ENCODE measurements at places on chromosomes 16 and 17. TPM values are rescaled to one million over a fixed set of nuclear protein-coding genes. Genes with fewer than 3 reads are reported as not detected.

DNA sequence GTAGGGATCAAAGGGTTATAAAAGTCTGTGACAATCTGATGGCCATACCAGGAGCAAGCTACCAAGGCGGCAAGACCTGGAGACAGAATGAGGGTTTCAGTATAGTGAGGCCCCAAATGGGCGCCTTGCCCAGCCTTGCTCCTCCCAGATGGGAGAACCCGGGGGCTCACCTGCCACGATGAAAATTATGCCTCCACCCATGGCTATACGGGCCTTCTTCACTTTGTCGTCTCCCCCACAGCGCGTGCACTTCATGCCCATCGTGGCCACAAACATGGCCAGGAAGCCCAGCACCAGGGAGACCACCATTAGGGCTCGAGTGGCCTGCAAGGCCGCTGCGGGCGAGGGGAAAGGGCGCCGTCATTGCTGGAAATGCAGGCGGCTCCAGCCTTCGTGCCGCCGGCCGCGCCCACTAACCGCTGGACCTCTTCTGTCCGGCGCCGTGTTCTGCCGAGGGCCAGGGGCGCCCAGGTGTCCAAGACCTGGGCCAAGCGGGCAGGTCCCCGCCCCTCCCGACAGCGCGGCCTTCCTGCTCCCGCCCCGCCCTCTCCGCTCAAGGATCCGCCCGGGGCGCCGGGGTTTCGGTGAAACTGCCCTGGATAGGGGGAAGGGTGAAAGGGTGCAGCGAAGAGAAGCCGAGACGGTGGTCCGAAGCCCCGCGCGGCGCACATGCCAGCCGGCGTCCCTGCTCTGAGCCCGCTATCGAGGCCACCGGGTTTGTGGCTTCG, 1.5 kb downstream of the CLDN7 start:
- no peak for DNase-seq

DNA sequence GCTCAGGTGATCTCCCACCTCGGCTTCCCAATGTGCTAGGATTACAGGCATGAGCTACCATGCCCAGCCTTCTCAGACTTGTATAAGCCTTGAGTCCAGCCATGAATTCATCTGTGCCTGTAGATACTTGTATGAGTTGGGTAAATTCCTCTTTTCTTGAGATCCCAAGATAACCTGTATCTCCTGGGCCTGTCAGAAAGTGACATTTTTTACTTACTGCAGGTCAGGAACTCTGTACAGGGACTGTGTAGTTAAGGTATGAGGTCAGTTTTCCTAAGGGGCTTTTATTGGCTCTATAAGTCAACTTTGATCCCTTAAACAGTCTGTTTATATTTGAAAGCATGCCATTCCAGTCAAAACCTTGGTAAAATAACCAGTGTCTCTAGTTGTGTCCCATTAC, 106.3 kb upstream of the HAS3 start:
- no peak for DNase-seq

GRCh38 chr17:83190601-83191387, 111.4 kb downstream of the METRNL start:
- DNase-seq, result no peak

DNA sequence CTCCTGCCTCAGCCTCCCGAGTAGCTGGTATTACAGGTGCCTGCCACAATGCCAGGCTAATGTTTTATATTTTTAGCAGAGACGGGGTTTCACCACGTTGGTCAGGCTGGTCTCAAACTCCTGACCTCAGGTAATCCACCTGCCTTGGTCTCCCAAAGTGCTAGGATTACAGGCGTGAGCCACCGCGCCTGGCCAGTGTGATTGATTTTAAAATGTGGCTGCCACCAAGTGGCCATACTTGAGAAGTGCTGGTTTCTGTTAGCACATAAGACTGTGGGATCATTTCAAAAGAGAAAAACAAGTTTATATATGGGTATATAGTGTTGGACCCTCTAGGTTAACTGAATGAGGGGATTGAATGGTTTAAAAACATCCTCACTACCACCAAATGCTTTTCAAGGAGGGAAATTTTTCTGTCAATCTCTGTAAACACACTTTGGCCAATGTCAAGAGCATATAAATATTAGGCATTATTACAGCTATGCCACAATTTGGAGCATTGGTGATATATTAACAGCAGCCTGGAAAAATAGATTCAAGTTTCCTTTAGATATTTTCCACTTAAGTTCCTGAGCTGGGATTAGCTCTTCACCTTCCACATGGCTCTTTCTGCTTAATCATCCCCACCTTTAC, 13.5 kb upstream of the DHRS13 start:
- DNase-seq, result no peak

DNA sequence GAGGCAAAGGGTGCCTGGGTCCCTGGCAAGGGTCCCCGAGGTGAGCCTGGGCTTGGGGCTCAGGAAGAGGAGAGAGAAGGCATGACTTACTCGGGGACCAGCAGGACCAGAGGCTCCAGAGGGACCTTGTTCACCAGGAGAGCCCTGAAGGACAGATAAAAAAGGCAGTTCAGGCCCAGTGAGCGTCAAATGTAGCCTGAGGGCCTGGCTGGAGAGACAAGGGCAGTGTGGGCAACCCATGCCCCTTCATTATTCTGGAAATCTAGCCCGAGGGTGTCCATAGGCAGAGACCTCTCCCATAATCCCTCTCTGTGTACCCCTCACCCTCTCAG, 14.1 kb downstream of the COL1A1 start:
- no peak for DNase-seq

- DNase-seq, result no peak
These were observed 219.7 kb downstream of the TMEM114 start for GRCh38 chr16:8370374-8371270.

DNA sequence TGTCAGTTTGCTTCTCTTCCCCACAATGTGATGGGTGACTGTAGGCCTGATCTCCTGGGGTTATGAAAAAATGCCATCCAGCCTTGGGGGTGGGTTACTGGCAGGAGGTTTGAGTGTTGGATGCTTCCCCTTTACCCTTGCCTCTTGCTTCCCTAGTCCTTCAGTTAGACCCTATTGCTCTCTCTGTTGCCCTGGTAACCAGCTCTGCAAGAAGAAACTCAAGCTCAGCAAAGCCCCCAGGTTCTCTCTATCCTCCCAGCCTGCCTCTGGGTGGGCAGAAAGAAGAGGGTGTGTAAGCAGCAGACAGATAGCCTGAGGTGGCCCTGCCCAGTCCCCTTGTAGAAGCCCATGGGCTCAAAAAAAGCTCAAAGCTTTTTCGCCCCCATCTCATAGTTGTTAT, 2.8 kb upstream of the RAPGEFL1 start:
- no peak for DNase-seq

DNA sequence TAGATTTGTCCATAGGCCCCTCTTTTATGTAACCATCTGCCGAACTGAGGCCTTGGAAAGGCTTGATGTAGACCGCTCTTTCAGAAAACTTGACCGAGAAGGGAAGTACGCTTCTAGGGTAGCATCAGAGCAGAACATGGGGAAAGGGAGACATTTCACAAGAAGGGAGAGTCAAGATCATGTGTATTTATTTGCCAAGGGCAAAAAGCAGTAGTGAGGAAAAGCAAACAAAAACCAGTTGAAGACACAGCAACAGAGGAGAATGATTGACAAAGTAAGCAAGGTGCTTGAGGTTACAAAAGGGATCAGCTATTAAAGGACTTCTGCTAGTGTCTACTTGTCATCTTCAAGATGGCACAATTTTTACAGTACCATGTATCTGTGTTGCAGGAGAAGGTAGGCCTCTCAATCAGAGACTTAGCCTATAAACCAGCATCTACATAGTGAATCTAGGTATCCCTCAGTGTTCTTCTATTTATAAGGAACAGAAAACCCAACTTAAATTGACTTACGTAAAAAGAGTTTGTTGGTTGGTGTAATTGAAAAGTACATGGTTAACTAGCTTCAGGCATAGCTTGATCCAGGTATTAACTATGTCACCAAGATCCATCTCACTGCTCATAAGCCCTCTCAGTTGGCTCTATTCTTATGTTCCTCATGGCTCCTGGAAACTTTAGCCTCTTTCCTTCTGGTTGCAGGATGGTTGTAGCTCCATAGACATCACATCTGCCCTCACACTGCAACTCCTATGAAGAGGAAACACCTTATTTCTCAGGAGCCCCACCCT, 288.4 kb downstream of the IRX3 start:
- DNase-seq, result no peak

The NACA2 gene
- total RNA-seq, result not detected

The MKS1 gene
- 10.8 TPM for total RNA-seq

GRCh38 chr16:88503374-88503770, 50.3 kb downstream of the ZFPM1 start:
- DNase-seq, result no peak

Measured in esophagus squamous epithelium (tissue), 5 donors.